ENCODE measurements at places on chromosomes 11 and 22.

- no peak for DNase-seq
Measured at GRCh38 chr11:64734811-64735724, 8.9 kb downstream of the RASGRP2 start.

DNA sequence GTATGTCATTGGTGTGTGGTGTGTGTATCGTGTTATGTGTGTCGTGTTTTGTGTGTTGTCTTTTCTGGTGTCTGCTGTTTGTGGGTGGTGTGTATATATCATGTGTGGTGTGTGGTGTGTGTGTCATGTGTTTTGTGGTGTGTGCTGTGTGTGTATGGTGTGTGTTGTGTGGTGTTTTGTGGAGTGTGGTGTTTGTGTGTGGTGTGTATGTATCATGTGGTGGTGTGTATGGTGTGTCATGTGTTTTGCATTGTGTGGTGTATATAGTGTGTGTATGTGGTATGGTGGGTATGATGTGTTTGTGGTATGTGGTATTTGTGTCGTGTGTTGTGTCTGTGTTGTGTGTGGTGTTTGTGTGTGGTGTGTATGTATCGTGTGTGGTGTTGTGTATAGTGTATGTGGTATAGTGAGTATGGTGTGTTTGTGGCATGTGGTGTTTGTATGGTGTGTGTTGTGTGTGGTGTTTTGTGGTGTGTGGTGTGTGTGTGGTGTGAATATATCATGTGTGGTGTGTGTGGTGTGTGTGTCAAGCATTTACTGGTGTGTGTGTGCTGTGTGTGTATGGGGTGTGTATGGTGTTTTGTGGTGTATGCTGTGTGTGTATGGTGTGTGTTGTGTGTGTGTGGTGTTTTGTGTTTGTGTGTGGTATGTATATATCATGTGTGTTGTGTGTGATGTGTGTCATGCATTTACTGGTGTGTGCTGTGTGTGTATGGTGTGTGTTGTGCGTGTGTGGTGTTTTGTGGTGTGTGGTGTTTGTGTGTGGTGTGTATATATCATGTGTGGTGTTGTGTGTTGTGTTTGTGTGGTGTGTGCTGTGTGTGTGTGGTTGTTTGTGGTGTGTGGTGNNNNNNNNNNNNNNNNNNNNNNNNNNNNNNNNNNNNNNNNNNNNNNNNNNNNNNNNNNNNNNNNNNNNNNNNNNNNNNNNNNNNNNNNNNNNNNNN lies 12.7 kb downstream of the PIM3 start:
- DNase-seq, result no peak

- DNase-seq, result no peak
Measured at GRCh38 chr11:18471995-18472394, 16.3 kb downstream of the LDHAL6A start.

GRCh38 chr11:12086271-12087074 lies 23.9 kb upstream of the MICAL2 start:
- peak; percentile 94 for DNase-seq

DNA sequence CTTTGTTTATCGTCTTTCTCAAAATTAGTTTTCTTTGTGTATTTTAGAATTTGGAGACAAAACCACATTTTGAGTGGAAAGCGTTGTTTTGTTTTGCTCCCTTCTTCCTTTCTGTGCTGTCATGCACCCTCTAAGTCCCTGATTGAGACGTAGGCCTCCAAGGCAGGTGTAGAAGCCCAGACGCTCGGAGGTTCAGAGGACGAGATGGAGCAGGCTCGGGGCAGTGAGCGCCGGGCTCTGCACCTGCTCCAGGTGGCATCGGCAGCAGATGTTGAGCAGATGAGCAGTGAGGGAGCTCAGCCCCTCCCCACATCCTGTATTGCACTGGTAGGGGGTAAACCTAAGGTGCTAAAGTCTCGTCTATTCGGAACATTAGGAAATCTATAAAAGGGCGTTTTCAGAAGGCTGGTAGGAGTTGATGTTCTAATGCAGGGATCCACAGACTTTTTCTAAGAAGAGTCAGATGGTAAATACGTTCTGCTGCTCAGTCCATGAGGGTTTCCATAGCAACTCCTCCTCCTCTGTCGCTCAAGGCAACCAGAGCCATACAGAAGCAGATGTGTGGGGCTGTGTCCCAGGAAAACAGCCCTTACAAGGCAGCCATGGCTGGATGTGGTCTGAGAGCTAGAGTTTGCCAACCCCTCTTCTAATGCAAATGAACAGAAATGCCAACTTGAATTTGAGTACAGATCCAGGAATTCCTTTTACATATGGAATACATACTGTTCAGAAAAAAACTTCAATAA lies 724.2 kb downstream of the BRD1 start:
- no peak for DNase-seq

DNA sequence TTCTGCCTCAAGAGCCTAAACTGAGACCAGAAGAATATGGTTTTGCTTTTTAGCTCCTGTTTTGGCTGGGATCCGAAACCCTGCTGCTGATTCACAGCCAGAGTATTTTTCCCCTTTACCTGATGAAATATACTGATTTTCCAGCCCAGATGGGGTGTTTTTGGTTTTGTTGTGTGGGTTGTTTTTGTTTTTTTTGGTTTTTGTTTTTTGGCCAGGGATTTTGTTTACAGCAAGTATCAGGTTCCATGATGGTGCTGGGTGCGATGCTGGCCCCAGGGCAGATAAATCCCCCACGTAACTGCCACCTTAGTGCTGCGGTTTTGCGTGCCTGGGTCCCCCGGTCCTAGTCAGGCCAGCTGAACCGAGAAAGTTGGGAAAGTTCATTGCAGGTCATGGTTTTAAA lies 103.7 kb downstream of the ZBTB16 start:
- DNase-seq, result no peak

- no peak for DNase-seq
Measured at GRCh38 chr11:116215471-116216113, 557.2 kb downstream of the BUD13 start.

DNA sequence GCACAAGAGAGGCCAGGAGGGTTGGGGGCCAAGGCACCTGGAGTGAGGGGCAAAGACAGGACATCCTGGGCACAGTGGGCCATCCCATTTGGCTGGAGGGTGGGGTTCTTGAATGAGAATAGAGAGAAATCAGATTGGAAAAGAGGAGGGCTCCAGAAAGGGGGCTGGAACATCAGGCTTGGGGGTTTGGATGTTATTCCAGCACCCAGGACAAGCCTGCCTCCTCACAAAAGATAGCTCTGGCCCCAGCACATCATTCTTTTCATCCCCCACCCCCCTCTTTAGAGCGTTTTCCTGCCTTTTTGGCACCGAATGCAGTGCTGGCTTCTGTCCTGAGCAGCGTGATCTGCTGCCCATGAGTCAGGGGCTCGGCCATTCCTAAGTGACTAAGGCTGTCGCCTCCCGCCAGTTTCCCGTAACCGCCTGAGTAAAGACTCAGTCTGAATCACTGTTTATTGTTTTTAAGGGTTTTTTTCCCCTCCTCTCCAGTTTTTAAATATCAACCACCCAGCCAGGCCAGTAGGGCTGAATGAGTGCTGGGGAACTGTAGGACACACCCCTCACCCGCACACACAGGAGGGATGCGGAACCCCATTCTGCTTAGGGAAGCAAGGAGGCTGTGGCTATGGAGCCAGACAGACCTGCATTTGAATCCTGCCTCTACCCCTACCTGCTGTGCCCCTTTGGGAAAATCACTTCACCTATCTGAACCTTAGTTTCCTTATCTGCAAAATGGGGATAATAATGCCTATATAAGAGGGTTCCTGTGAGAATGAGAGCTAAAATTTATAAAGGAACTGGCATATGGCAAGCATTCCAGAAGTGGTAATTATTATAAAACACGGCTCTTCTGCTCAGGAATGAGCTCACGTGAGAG lies 32.4 kb upstream of the NAV2 start:
- peak; percentile 92 for DNase-seq

- DNase-seq, result no peak
Measured at GRCh38 chr11:60889869-60890311, 16.5 kb downstream of the PRPF19 start.

DNA sequence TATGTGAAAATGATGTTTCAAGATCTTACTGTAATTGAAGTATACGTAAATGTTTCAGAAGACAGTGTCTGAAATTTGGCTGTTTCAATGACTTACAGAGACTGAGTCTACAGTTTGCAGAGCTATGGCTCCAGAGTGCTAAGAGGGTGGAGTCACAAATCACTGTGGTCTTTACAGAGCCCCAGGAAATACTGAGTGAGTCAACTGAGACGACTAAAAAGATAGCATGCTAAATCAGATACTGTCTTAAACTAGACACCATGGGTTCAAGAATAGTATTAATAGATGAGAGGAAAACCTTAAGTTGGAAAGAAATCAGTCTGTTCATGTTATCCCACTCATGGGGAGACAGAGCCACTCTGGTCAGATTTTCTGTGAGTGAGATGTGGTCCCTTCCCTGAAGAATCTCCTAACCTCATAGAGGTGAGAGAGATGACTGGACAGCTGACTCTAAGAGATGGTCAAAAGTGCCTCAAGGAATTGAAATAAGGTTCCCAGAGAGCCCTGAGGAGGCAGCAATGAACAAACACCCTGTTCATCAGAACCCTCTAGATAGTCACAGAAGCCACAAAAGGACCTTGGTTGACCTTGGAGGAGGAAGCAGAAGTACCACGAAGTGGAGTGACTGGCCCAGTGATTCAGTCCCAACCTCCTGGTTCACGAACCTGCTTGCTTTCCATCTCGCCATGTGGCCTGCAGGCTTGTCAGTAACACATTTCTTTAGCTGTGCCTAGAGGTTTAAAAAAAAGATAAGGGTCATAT lies 30.2 kb downstream of the C11orf91 start:
- DNase-seq, result no peak

GRCh38 chr11:46319074-46319453 lies 28.2 kb upstream of the DGKZ start:
- DNase-seq, result no peak

DNA sequence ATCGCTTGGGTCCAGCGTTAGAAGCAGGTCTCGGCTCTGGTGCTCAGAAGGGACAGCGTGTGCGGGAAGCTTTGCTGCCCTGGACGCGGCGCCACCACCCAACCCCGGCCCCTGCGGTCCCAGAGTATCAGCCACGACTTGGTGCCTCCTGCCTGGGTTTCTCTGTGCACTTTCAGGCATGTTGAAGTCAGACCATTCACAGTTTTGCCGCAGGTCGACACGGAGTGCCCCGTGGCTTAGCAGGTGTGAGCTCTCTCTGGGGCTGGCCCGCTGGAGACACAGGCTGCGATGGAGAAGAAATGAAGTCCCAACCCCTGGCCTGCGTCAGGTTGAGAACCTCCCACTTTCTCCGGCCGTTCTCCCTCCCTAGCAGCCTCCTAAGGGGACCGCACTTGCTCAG lies 494.5 kb downstream of the BRD1 start:
- no peak for DNase-seq

GRCh38 chr11:124884340-124884739 lies 13.3 kb downstream of the ROBO4 start:
- DNase-seq, result no peak

GRCh38 chr22:27306771-27307170 lies 494.8 kb downstream of the MN1 start:
- DNase-seq, result peak; percentile 6

DNA sequence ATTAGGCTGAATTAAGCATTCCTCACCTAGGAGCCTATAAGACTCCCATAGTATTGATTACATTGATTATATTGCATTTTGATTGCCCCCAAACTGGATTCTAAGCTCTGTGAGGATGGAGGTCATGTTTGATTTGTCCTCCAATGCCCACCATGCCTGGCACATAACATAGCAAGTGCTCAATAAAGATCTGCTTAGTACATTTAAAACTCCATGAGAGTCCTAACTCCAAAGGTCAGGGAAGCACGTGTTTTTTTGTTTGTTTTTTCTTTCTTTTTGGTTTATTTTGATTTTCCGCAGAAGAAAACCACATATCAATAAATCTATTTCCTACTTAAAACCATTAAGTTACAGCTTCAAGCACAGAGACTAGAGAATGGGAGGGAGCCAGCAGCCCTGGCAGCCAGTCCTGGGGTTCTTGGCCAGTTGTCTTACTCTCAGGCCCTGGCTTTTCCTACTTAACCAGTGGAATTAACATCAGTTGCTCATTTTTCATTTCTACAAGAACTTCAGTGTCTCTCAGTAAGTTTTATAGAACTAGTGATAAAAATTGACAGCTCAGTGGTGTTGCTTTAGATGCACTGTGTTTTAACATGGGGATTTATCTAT lies 429.9 kb upstream of the CCDC90B start:
- no peak for DNase-seq

- DNase-seq, result no peak
Measured at GRCh38 chr11:61345170-61345610, 12.2 kb downstream of the TKFC start.

- DNase-seq, result no peak
Measured at GRCh38 chr11:33668468-33668825, 32.2 kb downstream of the C11orf91 start.

GRCh38 chr22:29663180-29663821 lies 56.5 kb upstream of the CABP7 start:
- DNase-seq, result no peak

- no peak for DNase-seq
Measured at GRCh38 chr22:31020334-31020733, 51.3 kb downstream of the TUG1 start.

GRCh38 chr11:123478352-123478987 lies 48.4 kb downstream of the GRAMD1B start:
- peak; percentile 65 for DNase-seq

DNA sequence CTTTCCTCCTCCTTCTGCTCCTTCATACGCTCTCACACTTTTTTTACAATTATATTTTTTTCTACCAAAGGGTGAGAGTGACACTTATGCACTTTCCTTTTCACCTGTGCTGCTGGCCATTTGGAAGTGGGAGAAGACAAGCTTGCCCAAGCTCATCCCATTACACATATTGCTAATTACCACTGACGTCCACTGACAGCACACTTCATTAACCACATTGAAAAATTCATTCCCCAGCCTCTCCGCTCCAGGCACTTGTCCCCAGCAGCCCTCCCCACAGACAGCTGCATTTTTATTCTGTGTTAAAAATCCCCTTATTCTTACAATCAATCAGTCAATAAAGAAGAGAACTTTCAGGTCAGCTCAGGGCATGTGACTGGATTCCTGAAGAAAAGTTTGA lies 175.1 kb downstream of the LRRC4C start:
- no peak for DNase-seq

GRCh38 chr11:8983552-8983951 lies 19.3 kb upstream of the TMEM9B start:
- DNase-seq, result no peak

- DNase-seq, result no peak
Measured at GRCh38 chr11:130992788-130993187, 76.5 kb upstream of the SNX19 start.

DNA sequence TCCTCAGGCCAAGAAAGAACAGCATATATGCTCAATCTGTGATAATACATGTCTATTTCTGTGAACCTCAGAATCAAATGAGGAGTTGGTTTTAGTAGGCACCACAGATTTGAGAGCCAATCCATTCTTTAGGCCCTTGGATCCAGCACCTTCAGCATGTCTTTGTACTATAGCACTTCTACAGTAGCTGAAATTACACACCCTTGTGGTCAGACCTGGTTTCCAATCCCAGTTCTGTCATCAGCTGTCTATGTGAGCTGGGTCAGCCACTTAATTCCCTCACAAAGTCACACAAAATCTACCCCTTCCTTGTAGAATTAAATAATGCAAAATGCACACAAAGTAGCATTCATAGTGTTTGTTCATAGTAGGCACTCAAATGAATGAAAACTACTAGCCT lies 381.3 kb upstream of the LARGE1 start:
- no peak for DNase-seq

- DNase-seq, result no peak
Measured at GRCh38 chr11:67437082-67437808, at the start of gene PTPRCAP. TSS of gene PTPRCAP (minus strand) at chr11:67437682. CDS start at chr11:67437619, 63 bp downstream.

Data from PC-9 (cell line).